ENCODE measurements at places on chromosomes 2 and 18.

DNA sequence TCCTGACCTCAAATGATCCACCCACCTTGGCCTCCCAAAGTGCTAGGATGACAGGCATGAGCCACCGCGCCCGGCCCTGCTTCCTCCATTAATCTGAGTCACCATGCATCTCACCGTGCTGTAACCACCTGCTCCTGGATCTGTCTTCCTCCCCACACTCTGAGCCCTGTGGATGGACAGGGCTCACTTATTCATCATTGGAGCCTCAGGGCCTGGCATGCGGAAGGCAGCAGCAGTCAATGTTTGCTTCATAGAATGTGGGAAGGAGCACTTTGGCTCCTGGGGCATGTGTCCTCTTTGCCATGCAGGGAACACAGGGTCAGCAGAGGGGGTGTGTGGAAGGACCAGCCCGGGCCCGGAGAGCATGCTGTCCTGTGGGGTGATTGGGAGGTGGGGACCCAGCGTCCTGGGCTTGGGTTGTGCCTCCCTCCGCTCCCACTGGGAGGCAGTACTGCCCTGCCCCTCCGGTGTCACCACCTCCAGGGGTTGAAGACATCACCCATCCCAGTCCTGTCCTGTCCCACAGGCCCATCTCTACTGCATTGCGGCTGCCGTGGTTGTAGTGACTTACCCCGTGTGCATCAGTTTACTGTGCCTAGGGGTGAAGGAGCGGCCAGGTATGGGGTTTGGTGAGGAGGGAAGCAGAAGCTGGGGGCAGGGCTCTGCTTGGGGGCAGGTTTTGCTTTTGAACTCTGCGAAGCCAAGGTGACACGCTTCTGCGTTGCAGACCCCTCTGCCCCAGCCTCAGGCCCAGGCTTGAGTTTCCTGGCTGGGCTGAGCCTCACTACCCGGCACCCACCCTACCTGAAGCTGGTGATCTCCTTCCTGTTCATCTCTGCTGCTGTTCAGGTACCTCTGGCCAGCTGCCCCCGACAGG is 11.5 kb downstream of the MFSD2B start:
- DNase-seq: no peak

- no peak for DNase-seq
Observed at GRCh38 chr2:100606332-100606725, 43.5 kb downstream of the PDCL3 start.

GRCh38 chr2:226983895-226984749 is 148.3 kb downstream of the RHBDD1 start:
- no peak for DNase-seq

GRCh38 chr18:74682991-74683297 is 85.3 kb downstream of the ZNF407 start:
- DNase-seq: no peak

DNA sequence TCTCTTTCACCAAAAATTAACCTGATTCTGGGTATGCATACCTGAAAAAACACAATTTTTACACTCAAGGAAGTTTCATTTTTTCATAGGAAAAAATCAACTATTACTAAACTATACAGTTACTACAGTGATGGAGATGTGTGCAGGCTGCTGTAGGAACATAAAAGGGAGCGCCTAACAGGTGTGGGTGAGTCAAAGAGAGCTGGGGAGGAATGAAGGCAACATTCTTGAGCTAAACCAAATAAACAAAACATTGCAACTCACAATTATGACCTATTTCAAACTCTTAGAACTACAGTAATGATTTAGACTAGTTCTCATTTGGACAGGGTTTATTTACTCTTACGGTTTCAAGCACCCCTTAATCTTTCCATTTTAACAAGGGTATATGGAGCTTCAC is 13.4 kb upstream of the CLASP1 start:
- DNase-seq: no peak

DNA sequence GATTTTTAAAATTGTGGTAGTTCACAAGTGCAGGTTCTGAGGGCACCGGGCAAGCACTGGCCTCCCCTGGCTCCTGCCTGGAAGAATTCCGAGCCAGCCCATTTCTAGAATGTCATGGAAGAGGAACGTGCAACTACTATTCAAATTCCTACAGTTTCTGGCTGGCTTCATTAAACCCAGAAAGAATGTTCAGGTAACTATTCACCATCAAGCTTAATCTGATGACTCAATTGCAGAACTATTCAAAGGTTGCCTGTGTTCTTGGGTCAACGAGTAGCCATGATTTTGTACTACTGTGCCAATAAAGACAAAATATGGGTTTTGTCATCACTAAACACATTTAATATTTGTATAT is 14.3 kb upstream of the MFF start:
- no peak for DNase-seq

DNA sequence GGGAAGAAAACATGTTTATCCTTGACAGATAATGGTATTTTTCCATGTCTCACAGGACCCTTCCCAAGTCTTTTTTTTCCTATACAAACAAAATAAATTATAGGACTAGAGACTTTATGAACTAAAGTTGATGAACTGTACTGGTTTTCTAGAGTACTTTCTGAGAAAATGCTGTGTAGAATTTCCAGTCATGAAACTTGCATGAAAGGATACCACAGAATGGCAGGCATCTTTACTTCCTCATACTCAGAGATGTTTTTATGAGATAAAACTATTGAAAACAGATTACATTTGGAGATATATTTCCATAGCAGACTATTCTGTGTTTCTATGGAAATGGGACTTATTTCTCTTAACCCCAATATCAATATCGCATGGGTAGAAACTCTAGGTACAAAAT is 403.5 kb downstream of the PARD3B start:
- DNase-seq: no peak

DNA sequence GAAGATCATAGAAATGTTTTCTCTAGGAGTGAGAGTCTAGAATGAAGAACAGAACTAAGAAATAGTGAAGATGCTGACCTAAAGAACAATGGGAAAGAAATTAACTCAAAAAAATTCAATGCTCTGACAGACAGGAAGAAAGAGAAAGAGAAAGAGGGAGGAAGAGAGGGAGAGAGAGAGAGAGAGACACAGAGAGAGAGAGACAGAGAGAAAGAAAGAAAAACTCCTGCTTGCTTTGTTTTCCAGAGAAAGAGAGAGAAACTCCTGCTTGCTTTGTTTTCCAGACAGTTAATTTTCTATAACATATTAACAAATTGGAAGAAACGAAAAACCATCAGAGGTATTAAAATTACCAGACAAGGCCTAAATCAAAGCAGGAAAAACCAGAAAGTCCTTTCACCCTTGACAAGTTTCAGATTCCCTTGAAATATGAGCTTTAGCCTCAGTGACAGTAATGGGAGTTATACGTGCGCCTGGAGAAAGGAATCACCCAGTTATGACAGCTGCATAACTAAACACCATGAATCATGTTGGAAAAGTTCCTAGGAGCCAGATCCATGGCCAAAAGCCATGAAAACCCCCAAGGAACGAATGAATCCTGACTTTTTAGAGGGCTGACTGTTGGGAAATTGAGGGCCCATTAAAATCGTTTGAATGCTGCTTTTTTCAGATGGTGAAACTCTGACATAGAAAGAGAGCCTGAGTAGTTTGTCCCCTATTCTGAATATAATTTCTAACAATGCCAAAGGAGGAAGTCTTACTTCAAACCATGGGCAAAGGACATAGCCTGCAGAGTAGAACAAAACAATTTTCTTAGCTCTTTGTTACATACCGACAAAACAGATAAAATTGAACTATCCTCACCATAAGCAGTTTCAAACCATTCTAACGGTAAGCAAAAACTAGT is 228.6 kb upstream of the CHST9 start:
- DNase-seq: no peak

GRCh38 chr2:241868661-241869081 is 858 bp upstream of the RTP5 start:
- DNase-seq: no peak

Measured in stimulated activated CD8-positive, alpha-beta memory T cell treated with anti-CD3 and anti-CD28 coated beads, Interleukin-4, amount 100 ng/mL, for 1 hour (primary cell).